ENCODE measurements at places on chromosomes 2 and 18. TPM values are rescaled to one million over a fixed set of nuclear protein-coding genes. Genes with fewer than 3 reads are reported as not detected.
A peak's percentile ranks its signal among the peaks of the same experiment; 100 is the strongest.

GRCh38 chr2:11980809-11981208 is 234.4 kb downstream of the LPIN1 start:
- DNase-seq = no peak
- H3K36me3 ChIP-seq = peaks cover 4% of the 10 kb centered on the region
- H3K27me3 ChIP-seq = no peaks in the 10 kb centered on the region

DSC3 gene
- total RNA-seq = not detected

RAB6C gene
- 0.14 TPM for total RNA-seq

DNA sequence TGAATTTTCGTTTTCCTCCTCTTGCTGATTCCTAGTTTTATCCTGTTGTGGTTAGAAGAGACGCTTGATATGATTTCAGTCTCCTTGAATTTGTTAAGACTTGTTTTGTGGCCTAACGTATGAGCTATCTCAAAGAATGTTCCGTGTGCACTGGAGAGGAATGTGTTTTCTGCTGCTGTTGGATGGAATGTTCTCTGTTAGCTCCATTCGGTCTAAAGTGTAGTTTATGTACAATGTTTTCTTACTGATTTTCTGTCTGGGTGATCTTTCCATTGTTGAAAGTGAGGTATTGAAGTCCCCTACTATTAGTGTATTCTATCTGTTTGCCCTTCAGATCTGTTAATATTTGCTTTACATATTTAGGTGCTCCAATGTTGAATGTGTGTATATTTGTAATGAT is 25.9 kb downstream of the COLEC11 start:
- no peak overlapping the region for H3K4me3 ChIP-seq
- no peaks in the 10 kb centered on the region for H3K36me3 ChIP-seq
- H3K27ac ChIP-seq = no peak overlapping the region
- H3K27me3 ChIP-seq = no peaks in the 10 kb centered on the region

GRCh38 chr2:71001981-71002570 is 7.4 kb upstream of the TEX261 start:
- no peak for DNase-seq
- no peak overlapping the region for H3K27ac ChIP-seq
- no peaks in the 10 kb centered on the region for H3K36me3 ChIP-seq
- H3K4me3 ChIP-seq = no peak overlapping the region
- H3K4me1 ChIP-seq = peaks cover 15% of the 10 kb centered on the region
- no peaks in the 10 kb centered on the region for H3K27me3 ChIP-seq

GRCh38 chr2:161400076-161400475 is 16.0 kb upstream of the TBR1 start:
- no peak overlapping the region for H3K4me3 ChIP-seq
- H3K27ac ChIP-seq = no peak overlapping the region
- peaks cover 18% of the 10 kb centered on the region for H3K36me3 ChIP-seq
- H3K4me1 ChIP-seq = no peaks in the 10 kb centered on the region
- DNase-seq = no peak

DNA sequence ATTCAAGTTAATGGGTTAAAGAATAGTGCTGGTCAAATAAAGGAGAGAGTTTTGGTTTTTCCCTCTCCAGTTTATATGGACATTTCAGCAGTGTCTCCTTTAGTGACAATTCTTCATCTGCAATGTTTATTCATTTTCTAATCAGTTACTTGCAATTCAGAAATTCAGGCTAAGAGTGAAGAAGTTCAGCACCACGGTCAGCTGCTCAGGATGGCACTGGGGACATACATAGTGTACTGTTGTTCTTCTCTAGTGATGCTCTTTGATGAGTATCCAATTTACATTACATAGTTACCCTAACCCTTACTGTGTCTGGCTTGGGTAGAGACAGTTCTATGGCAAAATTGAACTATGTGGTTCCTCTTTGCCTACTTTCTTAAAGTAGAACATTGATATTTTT is 412.7 kb downstream of the CNTNAP5 start:
- no peaks in the 10 kb centered on the region for H3K4me1 ChIP-seq
- peaks cover 1% of the 10 kb centered on the region for H3K36me3 ChIP-seq
- no peaks in the 10 kb centered on the region for H3K27me3 ChIP-seq
- no peak overlapping the region for H3K4me3 ChIP-seq
- H3K27ac ChIP-seq = no peak overlapping the region

- no peaks in the 10 kb centered on the region for H3K36me3 ChIP-seq
- no peaks in the 10 kb centered on the region for H3K4me1 ChIP-seq
- H3K27me3 ChIP-seq = no peaks in the 10 kb centered on the region
- H3K27ac ChIP-seq = no peak overlapping the region
- no peak for DNase-seq
- no peak overlapping the region for H3K4me3 ChIP-seq
These were observed 451.7 kb upstream of the HS6ST1 start for GRCh38 chr2:128770143-128771085.

DNA sequence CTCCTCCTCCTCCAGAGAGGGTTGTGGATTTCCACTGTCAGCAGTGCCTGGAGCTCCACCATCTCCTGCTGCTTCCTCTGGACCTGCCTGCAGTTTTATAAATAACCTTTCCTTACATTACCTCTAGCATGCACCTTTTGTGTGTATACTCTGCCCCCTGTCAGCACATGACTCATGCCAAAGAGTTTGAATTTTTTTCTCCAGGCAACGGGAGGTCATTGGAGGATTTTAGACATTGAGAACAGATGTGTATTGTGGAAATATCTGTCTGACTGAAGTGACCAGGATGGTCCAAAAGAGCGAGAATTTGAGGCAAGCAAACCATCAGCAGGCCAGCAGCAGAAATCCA is 31.7 kb downstream of the IL37 start:
- peaks cover 5% of the 10 kb centered on the region for H3K27me3 ChIP-seq
- no peak overlapping the region for H3K27ac ChIP-seq
- no peak overlapping the region for H3K4me3 ChIP-seq
- DNase-seq = no peak
- H3K4me1 ChIP-seq = peaks cover 7% of the 10 kb centered on the region
- H3K36me3 ChIP-seq = no peaks in the 10 kb centered on the region

DNA sequence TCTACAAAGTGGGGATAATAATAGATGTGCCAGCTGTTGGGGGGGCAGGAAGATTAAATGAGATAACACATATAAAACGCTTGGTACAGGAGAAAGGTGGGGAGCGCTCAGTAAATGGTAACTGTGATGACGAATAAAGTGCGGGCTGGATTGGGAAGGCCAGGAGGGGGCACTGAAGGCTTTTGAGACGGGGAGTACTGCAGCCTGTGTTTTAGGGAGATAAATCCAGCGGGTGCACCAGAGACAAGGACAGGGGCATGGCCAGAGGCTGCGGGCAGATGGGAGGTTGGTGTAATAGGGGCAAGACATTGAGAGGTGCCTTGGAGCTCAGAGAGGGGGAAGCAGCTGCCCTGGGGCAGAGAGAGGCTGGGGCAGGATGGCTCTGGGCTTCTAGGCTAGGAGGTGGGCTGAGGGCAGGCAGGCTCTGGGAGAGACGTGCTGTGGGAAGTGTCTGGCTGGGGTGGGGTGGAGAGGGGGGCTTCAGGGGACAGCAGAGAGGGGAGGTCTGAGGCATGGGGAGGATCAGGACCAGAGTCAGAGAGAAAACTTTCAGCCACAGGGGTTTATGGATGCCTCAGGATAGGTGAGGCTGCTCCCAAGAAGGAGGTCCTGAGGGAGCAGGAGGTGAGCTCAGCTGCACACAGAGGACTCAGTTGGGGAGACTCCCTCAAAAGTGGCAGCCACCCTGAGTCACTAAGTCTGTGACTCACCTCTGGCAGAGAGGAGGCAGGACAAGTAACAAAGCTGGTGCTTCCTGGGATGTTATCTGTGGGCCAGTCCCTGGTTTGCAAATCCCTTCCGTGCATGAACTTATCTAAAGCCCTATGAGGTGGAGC is 18.8 kb downstream of the TEX44 start:
- DNase-seq = peak; percentile 80
- peak overlapping the region; percentile 88 for H3K27ac ChIP-seq
- no peaks in the 10 kb centered on the region for H3K27me3 ChIP-seq
- peak overlapping the region; percentile 79 for H3K4me3 ChIP-seq

DNA sequence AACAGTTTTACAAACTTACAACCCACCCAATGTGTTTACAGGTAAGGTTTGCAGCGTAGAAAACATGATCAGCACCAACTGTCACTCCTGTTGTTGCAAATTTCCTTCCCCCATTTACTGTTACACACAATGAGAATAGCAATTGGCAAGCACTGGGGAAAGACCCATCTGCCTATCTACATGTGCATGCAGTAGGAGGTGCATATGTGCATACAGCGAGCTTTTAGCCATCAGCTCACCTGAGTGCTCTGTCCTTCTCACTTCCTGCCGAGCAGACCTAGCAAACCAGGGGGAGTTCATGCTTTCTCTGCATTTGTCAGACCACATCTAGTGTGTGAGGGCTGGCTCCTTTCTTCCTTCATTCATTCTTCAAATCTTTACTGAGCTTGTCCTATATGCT is 49.9 kb upstream of the ARL4C start:
- H3K27me3 ChIP-seq = peaks cover 42% of the 10 kb centered on the region
- H3K27ac ChIP-seq = no peak overlapping the region

- no peaks in the 10 kb centered on the region for H3K27me3 ChIP-seq
- DNase-seq = no peak
- H3K4me1 ChIP-seq = no peaks in the 10 kb centered on the region
- no peak overlapping the region for H3K4me3 ChIP-seq
These were observed 60.9 kb downstream of the ATF2 start for GRCh38 chr2:175107146-175107545.

DNA sequence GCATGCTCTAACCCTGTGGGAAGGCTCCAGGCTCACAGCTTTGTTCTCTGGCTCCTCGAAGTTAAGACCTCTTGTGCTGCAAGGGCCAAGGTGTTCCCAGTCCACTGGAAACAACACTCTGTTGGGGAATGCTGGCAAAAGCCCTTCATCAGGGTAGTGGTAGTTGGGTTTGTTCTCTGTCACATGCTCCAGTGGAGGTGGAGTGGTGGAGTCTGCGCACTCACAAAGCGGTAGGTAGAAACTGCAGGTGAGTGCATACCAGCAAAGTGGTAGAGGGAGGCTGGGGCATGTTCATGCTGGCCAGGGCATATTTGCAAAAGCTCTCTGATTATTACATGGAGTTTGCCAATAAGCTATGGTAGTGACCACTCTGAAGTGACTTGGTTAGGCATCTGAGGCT is 410.5 kb downstream of the CDH19 start:
- no peak overlapping the region for H3K27ac ChIP-seq
- no peaks in the 10 kb centered on the region for H3K27me3 ChIP-seq
- no peaks in the 10 kb centered on the region for H3K36me3 ChIP-seq
- no peak overlapping the region for H3K4me3 ChIP-seq
- H3K4me1 ChIP-seq = no peaks in the 10 kb centered on the region

PLEKHB2 gene
- 53.8 TPM for total RNA-seq

GRCh38 chr18:68843473-68844089 is 45.7 kb downstream of the CCDC102B start:
- no peaks in the 10 kb centered on the region for H3K36me3 ChIP-seq
- no peak overlapping the region for H3K4me3 ChIP-seq
- no peaks in the 10 kb centered on the region for H3K27me3 ChIP-seq
- H3K27ac ChIP-seq = no peak overlapping the region
